ENCODE measurements at places on chromosomes 5 and 9. TPM values are rescaled to one million over a fixed set of nuclear protein-coding genes. Genes with fewer than 3 reads are reported as not detected.

DNA sequence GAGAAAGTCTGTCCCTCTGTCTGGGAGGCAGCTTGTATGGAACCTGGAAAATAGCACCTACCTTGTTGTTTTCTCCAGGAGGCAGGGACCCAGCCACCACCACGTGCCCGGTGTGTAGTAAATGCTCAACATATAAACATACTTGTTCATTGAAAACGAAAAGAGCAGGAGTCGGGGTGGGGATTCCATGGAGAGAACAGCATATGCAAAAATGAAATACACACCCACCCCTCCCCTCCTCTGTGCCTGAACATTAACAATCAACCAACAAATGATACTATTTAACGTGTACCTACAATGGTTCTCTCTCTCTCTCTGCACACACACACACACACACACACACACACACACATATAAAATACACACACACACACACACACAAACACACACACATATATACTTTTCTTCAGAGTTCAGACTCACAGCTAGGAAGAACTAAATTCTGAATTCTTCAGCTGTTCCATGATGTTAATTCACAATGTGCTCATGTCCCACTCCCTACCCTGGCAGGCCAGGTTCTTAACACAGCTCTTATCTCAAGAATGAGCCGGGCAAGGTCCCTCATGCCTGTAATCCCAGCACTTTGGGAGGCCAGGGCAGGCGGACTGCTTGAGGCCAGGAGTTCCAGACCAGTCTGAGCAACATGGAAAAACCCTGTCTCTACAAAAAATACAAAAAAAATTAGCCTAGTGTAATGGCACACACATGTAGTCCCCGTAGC lies 16.3 kb upstream of the DENND1A start:
- DNase-seq: no peak

DNA sequence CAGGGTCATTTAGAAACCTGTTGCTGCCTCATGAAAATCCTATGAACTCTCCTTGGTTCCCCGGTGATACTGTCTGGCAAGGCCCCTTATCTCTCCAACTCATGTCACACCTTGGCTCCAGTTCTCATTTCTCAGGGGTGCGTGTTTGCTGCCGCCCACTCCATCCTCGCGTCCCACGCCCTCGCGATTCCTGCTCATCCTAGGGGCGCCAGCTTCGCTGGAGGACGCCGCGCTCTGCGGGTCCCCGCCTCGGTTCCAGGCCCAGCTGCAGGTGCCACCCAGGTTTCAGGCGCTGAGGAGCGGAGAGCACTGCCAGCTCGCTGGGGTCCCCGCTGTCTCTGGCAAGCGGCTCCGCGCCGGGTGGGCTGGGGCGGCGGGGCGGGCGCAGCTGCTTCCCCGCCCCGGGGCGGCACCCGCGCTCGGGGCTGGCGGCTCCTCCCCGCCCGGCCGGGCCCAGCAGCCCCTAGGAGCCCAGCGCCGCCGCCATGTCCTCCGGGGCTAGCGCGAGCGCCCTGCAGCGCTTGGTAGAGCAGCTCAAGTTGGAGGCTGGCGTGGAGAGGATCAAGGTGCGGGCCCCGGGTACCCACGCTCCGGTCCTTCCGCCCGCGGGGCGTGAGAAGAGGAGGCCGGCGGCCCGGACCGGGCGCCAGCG lies at the start of gene GNG10:
TSS of gene GNG10 (plus strand) at position 456 of the 652 bp plus-strand sequence. CDS start at position 486, 30 bp downstream.
- DNase-seq: peak; percentile 49

DNA sequence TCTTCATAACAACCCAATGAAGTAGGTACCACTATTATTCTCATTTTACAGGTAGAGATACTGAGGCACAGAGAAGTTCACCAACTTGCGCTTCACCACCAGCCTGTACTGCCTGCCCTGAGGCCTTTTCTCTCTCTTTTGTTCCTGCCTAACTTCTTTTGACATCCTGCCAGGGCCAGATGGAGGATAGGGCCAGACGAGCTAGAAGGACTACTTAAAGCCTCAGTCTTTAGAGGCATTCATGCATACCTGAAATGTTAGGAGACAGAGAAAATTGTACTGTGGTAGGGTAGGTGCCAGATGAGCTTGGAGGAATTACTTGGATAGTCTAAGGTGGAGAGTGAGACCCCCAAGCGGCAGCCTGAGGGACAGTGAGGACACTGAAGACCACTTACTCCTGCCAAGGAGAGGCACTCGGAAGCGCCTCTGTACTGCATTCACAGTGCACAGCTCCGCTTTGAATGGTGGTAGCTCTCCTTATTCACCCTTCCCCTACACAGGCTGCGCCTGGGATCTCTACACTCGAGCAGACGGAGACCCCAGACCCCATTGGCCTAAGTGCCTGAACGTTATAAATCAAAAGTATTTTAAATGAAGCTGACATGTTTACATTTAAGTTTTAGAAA lies 6.2 kb upstream of the ORM1 start:
- DNase-seq: peak; percentile 26

DNA sequence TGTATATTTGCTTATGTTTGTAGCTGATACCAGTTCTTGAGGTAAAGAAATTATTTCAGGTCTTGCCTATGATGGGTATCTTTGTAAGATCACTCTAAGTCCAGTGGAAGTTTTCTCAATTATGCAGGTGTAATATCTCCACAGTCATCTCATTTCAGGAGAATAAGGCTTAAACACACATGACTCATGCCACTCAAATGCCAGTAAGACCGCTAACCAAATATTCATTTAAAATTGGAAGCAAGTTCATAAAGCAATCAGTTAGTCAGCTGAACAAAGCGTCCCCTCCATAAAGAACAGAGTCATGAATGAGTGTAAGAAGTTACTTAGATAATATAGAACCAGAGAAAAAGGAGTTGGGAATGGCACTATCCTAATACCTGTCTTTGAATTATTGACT lies 248.7 kb downstream of the LURAP1L start:
- no peak for DNase-seq

- no peak for DNase-seq
These were observed 36.1 kb upstream of the ISL1 start for GRCh38 chr5:51347157-51347556.

DNA sequence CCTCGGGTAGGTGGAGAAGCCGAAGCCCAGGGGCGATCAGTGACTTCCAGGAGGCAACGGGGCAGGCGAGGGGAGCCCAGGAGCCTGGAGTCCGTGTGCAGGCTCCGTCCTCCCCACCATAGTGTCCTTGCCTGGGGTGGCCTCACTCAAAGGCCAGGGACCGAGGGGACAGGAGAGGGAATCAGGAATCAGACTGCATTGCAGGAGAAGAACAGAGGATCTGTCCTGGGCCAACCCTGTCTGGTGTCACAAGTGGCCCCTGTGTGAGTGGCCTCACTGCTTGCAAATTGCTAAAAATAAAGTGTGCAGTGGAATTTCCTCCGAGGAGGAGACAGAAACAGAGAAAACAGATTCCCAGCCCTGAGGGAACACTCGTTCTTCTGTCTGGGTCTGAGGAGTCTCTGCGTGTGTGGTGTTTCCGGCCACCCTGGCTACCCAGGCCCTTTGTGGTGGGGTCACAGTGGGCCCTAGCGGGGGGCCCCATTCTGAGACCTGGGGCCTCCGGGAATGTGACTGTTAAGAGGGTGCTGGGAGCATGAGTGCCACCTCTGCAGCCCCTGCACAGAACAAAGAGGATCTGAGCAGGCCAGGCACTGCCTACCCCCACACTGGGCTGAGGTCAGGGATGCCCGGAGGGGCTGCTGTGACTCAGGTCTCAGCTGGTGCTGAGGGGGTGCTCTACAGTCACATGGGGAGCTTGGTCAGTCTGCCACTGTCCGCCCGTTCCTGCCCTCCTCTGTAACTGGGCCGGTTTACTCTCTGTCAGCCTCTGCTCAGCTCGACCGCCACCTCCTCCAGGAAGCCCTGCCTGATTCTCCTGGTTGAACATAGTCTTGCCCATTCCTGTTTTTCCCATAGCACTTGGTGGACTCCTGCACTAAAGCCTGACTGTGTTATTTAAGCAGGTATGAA lies 7.4 kb downstream of the TRAF1 start:
- DNase-seq: no peak

DNA sequence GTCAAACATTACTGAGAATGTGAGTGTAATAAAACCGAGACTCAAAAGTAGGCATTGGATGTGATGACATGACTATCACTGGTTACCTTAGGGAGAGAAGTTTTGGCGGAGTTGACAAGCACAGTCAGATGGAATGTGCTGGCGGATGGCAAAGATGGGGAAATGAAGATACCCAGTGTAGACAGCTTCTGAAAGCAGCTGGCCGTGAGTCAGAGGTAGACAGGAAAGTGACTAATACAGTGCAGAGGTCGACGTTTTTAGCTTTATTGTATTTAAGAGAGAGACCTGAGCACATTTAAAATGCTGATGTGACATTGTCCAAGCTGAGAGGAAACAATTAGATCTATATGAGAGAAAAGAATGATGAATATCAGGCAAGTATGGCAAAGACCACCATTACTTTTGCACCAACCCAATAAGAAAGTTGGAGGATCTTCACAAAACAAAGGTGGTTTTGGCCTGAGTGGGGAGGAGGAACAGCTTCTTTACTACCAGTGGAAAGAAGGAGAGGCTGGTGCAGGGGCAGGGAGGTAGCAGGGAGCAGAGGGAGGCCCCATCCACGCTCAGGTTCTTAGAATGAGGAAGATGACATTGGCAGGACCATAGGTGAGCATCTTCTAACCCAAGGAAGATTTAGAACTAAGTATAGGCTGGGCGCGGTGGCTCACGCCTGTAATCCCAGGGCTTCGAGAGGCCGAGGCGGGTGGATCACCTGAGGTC lies 36.7 kb upstream of the KCNIP1 start:
- DNase-seq: no peak

- DNase-seq: peak; percentile 34
These were observed 53.8 kb downstream of the MRPL36 start for GRCh38 chr5:1745796-1746370.

DNA sequence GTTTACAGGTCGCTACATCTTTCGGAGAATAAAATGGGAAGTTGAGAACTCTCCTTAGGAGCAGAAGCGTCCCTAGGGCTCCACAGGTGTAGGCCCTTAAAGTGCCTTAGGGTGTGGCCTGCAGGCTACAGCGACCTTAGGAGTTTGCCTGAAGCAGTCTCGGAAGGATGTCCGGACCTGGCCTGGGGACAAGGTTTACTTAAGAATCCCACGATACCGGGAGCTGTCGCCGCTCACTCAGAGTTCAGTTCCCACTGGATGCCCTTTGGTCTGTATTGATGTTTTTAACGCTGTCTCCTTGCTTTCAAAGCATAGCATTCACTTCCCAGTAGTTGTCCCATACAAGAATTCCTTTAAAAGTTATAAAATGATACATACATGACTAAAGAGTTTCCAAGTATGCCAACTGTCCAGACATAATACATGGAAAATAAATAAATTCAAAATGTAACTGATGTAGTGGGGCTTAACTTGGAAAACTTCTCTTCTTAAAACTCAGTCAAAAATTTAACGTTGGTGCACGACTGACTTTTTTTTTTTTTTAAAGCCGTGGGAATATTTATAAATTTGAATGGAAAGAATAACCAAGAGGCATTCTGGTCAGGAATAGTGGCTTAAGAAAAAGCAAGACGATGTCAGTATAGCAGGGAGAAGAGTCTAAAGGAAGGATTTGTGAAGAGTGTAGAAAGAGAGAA lies 848 bp downstream of the RAD50 start:
- DNase-seq: no peak

DNA sequence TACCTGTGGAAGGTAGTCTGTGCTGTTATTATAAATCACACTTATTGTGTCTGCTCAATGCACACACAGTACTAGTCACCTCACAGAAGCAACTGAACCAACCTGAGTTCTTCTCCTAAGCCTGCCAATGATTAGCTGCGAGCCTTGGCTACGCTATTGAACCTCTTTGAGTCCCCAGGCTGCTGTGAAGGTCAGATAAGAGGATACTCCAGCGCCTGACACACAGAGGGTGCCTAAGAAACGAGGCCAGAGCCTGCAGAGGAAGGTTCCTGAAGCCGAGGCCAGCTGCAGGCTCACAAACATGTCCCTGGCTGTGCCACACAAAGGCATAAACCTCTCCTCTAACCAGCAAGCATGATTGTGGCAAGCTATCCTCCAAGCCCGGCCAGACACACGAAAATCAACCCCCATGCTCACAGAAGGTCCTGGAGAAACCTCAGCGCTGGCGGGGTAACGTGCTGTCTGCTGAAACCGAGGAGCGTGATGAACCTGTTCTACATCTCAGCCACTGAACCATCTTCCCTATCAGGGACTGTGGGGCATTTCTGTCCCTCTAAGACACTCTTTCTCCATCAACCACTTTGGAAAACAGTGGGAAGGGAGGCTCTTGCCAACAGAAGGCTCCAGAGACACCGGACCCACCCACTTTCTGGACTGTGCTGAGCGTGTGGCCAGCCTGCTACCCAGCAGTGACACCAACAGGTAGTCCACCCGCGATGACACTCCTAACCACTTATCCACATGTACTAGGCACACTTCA lies 53.2 kb upstream of the SLC25A51 start:
- no peak for DNase-seq

DNA sequence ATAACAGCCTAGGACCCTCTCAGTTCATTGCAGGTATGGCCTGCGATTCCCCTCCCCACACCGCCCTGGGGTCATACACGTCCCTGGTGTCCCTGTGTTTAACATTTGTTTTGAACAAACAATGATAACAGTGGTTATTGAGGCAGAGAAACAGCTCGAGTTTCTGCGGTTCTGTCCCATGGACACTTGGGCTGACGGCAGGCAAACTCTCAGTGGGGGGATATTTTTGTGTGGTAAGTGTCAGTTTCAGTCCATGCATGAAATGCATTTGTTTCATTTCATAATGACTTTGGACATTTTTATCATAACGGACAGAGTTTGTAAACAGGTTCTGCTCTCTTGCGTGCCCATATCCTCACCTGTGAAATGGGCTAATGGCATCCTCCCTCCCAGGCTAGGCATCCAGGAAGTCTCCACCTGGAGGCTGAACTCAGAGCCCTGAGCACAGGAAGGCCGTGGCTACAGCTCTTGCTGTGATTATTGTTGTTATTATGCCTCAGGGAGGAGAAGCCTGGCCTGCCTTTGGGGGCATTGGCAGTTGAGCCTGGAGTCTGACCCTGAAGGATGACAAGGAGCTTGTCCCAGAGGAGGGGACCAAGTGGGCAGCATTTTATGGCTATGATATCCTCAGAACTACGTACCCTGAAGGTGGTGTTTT lies 190.9 kb downstream of the GADD45G start:
- no peak for DNase-seq

DNA sequence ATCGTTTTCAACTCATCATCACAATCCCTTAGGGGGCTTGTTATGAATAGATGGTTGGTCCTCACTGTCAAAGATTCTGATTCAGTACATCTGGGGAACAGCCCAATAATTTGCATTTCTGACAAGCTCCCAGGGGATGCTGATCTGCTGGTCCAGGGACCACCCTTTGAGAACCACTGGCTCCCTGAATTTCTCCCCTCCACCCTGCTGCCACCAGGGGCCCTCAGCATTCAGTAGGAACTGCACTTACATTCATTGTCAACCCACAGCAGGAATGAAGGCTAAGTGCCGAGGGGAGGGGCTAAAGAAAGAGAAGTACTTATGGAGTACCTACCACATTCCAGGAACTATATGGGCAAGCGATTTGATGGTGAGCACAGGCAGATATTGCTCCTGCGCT lies 85.9 kb downstream of the BOD1 start:
- no peak for DNase-seq

- DNase-seq: no peak
These were observed 36.3 kb upstream of the HAND1 start for GRCh38 chr5:154514331-154514730.

The OCLN gene
- total RNA-seq: 52.8 TPM

The SPACA9 gene
- 5.4 TPM for total RNA-seq

The MYOZ3 gene
- total RNA-seq: 2.6 TPM

The ERAP2 gene
- total RNA-seq: 9.2 TPM

All from ureter (tissue), 1 donor.